ENCODE measurements at places on chromosomes 6 and 20. TPM values are rescaled to one million over a fixed set of nuclear protein-coding genes. Genes with fewer than 3 reads are reported as not detected.

The EBF4 gene
- total RNA-seq, result 19.5 TPM

The POM121L2 gene
- total RNA-seq, result not detected

The TINAG gene
- total RNA-seq, result not detected

- H3K27me3 ChIP-seq, result no peaks in the 10 kb centered on the region
- H3K36me3 ChIP-seq, result no peaks in the 10 kb centered on the region
- no peak overlapping the region for H3K27ac ChIP-seq
- H3K4me3 ChIP-seq, result no peak overlapping the region
These were observed 216.9 kb downstream of the DOK5 start for GRCh38 chr20:54692168-54692887.

DNA sequence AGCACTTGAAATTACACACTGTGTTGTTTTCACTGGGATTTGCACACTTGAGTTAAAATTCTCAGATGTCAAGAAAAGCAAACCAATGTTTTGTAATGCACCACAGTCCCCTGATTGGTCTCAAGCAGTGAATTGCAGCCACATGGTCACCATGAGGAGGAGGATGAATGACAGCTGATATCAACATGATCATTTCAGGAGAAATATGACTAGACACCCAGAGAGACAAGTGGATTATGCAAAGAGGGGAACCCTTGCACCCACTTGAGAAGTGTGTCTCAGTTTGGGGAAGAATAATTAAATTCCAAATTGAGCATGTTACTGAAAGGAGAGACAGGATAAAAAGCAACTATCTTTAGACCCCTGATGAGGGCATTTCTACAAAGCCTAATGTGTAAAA is 69.3 kb downstream of the UST start:
- H3K27ac ChIP-seq, result no peak overlapping the region
- no peaks in the 10 kb centered on the region for H3K27me3 ChIP-seq
- no peaks in the 10 kb centered on the region for H3K36me3 ChIP-seq
- no peaks in the 10 kb centered on the region for H3K4me1 ChIP-seq
- no peak for DNase-seq

DNA sequence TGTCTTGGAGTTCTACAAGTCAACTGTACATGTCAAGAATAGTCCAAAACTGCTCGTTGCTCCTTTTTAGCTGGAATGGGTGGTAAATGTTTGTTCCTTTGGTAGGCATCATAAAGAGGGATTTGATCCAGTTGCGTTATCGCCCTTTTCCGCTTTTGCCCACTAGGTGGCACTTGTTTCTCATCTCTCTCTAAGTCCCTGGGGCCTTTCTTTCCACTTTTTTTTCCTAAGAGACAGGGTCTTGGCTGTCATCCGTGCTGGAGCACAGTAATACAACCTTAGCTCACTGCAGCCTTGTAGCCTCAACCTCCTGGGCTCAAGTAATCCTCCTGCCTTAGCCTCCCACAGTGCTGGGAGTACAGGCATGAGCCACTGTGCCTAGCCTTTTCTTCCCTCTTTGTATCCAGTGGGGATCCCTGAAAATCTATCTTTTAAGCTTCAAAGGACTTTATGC is 20.7 kb downstream of the GTPBP2 start:
- no peaks in the 10 kb centered on the region for H3K4me1 ChIP-seq
- peaks cover 76% of the 10 kb centered on the region for H3K36me3 ChIP-seq
- H3K27ac ChIP-seq, result no peak overlapping the region
- H3K4me3 ChIP-seq, result no peak overlapping the region

DNA sequence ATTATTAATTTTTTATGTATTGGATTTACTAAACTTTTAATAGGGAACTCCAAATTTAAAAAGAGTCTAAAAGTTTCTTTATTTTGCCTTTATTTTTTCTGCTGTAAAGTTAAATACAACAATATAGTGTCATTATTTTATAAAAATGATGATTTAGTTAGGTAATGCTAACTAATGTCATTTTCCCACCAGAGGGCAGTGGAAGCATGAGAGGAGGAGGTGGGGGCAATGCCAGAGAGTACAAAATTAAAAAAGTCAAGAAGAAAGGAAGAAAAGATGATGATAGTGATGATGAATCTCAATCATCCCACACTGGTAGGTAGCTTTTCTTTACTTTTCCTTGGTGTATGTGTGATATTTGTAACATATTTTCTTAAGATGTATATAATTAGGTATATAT is 20.2 kb upstream of the FHL5 start:
- H3K4me3 ChIP-seq, result no peak overlapping the region
- H3K36me3 ChIP-seq, result peaks cover 93% of the 10 kb centered on the region
- H3K4me1 ChIP-seq, result no peaks in the 10 kb centered on the region

GRCh38 chr20:62241506-62241905 is 3.2 kb downstream of the OSBPL2 start:
- H3K36me3 ChIP-seq, result peaks cover 8% of the 10 kb centered on the region
- H3K27me3 ChIP-seq, result no peaks in the 10 kb centered on the region

Measured in upper lobe of right lung (tissue), 1 donor.